Stimulated activated CD4-positive, alpha-beta T cell treated with anti-CD3 and anti-CD28 coated beads, Interleukin-1b, Interleukin-23, amount 100 ng/mL, for 1 hour (primary cell): ENCODE measurements at places on chromosomes 3 and 15.

DNA sequence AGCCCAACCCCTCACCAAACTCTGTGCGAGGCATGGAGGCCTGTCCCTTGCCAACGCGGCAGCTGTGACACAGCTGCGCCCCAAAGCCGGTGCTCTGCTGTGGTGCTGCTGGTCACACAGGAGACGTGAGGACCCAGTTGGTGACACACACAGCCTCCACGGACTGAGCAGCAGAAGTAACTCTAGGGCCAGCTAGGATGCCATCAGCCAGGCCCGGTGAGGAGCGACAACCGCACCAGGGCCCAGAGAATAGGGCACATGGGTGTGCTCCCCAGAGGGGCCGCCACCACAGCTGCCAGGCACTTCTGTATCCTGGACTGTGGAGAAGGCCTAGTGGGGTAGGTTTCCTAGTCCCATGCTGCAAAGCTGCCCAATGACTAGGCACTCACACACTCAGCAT lies 10.7 kb downstream of the ZXDC start:
- no peak for DNase-seq

GRCh38 chr3:151331696-151332095 lies 2.3 kb upstream of the P2RY13 start:
- DNase-seq: no peak

GRCh38 chr15:56047354-56047753 lies 53.9 kb upstream of the NEDD4 start:
- no peak for DNase-seq

DNA sequence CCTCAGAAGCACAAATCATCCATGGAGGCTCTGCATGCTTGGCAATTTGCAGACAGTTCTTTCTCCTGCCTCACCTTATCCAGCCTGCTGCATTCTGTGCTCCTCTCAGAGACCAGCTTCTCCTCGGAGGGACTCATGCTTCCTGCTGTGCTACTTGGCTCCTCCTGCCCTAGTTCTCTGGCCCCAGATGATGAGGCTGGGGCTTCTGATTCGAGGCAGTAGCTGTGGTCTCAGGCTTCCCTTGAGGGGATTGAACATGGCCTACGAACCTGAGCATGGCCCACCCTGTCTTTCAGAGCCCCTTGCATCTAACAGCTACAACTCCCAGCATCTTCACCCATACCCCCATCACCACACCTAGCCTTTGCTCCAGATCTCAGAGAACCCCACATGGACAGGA lies 6.7 kb downstream of the VIPR1 start:
- no peak for DNase-seq

GRCh38 chr15:91257746-91258414 lies 157.8 kb downstream of the SV2B start:
- DNase-seq: no peak

DNA sequence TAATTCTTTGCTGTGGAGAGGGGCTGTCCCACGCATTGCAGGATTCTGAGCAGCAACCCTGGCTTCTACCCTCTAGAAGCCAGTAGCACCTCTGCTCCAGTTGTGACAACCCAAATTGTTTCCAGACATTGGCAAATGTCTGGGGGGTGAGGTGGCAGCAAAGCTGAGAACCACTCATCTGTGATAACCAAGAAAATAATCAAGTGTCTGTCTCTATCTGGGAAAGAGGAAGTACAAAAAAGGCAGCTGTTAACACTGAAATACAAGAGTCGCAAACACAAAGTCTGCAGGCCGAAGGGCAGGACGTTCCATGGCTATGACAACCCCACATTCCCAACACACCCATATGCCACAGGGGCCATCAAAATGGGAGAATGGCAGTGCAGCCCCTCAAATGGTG lies 42.2 kb upstream of the GNB5 start:
- no peak for DNase-seq

GRCh38 chr3:133074977-133075376 lies 36.8 kb downstream of the TMEM108 start:
- no peak for DNase-seq

DNA sequence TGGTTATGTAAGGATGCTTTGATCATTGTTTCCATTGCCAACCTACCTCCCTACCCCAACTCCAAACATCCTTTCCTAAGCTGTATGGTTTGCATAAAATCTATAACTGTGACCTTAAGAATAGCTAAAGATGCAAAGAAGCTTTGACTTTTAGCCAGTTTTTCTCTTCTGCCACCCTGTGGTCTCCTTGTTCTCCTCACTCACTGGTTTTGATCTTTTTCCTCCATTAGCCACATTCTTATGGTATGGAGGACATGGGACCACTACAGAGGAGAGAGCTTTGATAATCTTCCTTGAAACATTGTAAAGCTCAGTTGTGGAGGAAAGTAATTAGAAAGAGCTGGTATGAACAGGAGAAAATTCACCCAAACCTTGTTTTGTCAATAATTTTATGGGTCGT lies 115.9 kb downstream of the NEK11 start:
- no peak for DNase-seq

GRCh38 chr3:55543181-55543614 lies 56.1 kb upstream of the WNT5A start:
- no peak for DNase-seq

GRCh38 chr15:31295658-31296057 lies 31.0 kb upstream of the KLF13 start:
- no peak for DNase-seq

DNA sequence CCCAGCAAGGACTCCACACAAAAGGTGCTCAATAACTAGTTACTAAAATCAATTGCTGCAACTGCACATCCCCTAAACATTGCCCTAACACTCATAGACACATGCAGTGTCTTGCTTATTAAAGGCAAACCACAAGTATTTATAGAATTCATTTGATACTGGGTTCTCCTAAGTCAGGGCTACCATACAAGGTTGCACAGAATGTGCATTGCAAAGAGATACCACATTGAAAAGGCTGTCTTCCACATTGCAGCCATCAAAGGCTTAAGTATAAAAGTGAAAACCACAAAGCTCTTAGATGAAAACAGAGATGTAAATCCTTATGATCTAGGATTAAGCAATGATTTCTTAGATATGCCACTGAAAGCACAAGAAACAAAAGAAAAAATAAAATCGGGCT lies 33.6 kb upstream of the TOPAZ1 start:
- no peak for DNase-seq

- no peak for DNase-seq
Measured at GRCh38 chr3:182971637-182972036, 8.7 kb downstream of the DCUN1D1 start.

GRCh38 chr3:474828-475227 lies 278.3 kb downstream of the CHL1 start:
- DNase-seq: no peak

DNA sequence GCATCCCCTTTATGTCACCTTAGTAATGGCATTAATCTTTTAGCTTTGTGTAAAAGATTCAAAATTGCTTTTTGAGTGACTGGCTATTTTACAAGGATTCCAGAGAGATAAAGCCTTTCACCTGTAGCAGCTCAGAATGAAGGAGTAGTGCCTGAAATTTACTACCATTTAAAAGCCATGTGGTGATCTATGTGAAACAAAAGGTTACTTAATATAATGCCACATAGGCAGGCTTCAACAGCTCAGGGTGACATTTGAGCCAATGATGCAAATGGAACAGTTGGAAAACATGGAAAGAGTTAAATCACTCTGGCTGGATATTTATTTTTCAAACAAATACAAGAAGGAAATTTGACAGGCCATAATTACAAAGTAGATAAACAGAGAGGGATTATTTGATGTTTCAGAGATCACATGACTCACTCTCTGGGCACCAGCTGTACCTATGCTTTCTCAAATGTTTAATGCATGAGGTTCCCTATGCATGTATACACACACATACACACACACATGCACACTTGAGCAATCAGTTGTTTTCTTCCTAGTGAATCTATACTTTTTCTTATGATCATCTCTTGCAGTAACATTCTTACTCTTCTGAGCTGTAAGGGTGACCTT lies 171.5 kb downstream of the ZMAT3 start:
- DNase-seq: no peak

- no peak for DNase-seq
Measured at GRCh38 chr15:99447497-99448371, 118.0 kb upstream of the MEF2A start.

- no peak for DNase-seq
Measured at GRCh38 chr3:106640353-106640752, 736.9 kb upstream of the CCDC54 start.

- no peak for DNase-seq
Measured at GRCh38 chr15:67300266-67301025, 45.9 kb downstream of the IQCH start.

GRCh38 chr3:169278092-169278491 lies 385.4 kb downstream of the MECOM start:
- no peak for DNase-seq

DNA sequence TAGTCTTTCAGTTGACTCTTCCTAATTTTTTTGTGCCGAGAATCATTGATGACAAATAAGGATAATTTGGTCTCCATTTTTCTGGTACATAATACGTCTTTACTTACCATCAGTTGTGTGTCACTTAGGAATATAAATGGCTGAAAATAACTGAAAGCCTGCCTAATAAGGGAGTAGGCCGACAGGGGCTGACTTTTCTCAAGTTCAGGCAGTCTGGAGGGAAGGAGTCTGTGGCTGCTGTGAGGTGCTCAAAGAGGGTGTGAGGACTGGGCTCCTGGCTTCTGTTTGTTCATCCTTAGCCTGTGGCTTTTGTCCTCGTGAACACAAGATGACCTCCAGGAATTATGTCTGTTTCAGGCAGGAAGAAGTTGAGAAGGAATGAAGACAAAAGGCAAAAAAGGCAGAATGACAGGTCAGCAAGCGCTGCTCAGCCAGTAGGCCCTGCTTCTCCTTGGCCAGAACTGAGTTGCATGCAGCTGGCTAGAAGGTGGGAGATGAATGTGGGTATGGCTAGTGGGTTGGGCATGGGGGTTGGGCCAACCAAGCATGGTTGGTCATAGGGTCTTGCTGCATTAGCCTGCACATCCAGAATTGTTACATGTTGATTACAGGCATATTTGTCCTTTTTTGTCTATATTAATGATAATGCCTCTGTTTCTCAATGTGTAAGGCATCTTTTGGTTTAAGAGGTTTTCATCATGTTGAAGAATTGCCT lies 29.2 kb downstream of the IGF1R start:
- DNase-seq: no peak

GRCh38 chr3:167700046-167700445 lies 34.6 kb downstream of the PDCD10 start:
- DNase-seq: no peak

DNA sequence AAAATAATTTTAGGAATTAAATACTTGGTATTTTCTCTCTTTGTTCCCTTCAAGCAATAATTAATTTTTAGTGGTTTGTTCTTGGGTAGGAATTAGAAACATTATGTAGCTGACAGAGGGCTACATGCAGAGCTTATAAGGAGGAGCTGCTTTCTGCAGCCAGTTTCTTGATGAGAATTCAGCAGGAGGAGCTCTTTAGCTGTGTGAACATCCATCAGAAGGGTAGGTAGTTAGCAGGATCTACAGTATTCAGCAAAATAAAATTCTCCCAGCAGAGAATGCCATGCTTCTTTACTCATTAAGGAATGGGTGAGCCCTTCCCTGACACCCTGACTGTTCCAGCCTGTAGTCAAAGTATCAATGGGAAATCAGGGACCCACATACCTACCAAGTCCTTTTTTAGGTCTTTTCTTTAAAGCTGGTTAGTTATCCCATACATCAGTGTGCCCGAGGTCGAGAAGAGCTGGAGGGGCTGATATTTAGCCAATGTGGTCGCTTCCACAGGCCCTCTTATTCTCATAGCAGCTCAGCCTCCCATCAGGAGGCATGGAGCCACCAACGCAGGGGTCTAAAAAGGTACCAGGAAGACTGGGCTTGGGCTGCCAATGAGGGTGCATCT lies 54.0 kb downstream of the KCNAB1 start:
- no peak for DNase-seq

GRCh38 chr3:186002884-186003472 lies 65.2 kb upstream of the TRA2B start:
- no peak for DNase-seq

DNA sequence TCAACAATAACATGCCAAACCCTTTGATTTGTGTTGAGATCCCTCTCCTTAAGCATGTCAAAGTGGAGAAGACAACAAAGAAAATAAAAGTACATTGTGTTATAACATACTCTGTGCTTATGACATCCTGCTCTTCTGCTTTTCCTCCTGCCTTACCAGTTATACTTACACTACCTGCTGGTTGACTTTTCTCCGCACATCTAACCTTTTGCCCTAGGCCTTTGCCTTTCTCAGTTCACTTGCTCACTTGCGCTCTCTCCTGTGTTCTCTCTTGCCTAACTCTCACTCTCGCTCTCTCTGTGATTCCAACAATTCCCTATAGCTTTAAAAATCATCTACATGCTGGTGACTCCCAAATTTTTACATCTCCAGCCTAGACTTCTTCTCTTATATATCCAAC lies 5.7 kb downstream of the DNAH12 start:
- no peak for DNase-seq

DNA sequence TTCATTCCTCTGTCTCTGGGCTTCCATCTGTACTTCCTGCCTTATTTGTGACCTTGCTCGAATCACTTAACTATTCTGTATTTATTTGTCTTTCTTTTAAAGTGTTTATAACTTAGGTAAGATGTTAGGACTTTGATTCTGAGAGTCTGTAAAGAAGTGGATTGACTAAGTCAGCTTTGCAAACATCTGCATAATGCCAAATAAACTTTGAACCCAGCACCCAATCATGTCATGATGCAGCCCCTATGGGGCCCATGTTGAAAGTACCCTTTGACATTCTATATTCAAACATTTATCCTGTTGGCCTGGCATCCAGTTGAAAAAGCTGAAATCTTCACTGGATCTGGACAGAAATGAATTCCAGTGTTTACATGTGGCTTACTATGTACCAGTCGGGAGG lies 3.8 kb upstream of the MYRIP start:
- DNase-seq: no peak

DNA sequence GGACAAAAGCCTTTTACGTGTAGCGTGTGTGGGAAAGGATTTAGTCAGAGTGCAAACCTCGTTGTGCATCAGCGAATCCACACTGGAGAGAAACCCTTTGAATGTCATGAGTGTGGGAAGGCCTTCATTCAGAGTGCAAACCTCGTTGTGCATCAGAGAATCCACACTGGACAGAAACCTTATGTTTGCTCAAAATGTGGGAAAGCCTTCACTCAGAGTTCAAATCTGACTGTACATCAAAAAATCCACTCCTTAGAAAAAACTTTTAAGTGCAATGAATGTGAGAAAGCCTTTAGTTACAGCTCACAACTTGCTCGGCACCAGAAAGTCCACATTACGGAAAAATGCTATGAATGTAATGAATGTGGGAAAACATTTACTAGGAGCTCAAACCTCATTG lies 10.5 kb downstream of the ZNF35 start:
- no peak for DNase-seq

DNA sequence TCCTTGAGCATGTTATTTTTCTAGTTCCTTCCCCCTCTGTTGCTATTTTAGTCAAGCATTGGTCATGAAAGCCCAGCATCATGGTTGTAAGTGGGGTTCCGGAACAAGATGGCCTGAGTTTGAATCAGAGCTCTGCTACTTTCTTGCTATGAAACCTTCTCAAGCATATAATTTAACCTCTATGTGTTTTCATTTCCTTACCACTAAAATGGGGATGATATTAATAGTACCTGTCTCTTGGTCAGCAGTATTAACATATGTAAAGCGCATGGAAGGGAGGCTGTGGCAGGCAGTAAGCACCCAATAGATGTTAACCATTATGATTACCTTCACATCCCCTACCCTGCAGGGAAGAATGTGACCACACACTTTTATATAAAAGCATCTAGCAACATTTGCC lies 14.3 kb upstream of the SPRED1 start:
- no peak for DNase-seq
